ENCODE measurements at places on chromosomes 3 and 15.

DNA sequence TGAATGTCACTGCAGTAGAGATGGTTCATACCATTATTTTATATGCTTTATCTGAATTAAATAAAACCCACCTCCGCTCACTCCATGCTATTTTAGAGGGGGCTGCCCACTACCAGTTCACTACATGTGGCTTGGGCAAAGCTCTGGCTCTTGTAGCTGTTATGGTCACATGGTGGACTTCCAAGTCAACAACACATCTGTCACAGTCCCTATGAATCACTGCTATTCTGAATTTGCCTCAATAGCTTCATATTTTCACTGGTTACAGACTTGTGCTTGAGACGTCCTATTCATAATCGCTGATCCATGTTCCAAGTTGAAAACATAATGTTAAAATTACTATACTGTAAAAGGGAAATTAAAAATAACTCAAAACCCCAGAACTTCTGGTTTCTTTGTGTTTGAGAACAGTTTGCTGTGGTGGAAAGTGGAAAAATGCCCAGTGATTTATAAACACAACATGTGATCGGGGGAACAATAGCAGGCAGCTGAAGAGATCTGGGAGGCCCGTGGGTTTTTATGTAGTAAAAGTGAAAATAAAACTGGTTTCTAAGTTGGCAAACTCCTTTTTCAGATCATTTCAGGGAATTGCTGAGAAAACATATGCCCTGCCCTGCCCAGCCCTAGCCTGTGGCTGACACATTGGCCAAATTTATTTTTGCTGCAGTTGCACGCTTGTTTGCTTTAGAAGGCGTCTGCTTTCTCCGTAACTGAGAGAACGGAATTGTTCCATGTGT is 128.8 kb upstream of the PRR23C start:
- DNase-seq = peak; percentile 83

- no peak for DNase-seq
These were observed 147.0 kb upstream of the LRRFIP2 start for GRCh38 chr3:37321377-37321781.

GRCh38 chr3:16484216-16484615 is 29.3 kb downstream of the RFTN1 start:
- DNase-seq = no peak

DNA sequence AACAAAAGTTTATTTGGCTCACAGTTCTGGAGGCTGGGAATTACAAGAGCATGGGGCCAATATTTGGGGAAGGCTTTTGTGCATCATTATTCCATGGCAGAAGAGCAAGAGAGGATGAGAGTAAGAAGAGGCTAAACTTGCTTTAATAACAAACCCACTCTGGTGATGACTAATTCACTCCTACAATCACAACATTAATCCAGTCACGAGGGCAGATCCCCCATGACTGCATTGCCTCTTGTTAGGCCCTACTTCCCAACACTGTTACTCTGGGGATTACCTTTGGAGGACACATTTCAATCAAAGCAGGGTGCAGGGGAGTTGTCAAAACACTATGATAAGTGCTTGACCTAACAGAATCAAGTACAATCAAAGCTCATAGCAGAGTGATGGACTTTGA is 181.7 kb downstream of the BBX start:
- no peak for DNase-seq

DNA sequence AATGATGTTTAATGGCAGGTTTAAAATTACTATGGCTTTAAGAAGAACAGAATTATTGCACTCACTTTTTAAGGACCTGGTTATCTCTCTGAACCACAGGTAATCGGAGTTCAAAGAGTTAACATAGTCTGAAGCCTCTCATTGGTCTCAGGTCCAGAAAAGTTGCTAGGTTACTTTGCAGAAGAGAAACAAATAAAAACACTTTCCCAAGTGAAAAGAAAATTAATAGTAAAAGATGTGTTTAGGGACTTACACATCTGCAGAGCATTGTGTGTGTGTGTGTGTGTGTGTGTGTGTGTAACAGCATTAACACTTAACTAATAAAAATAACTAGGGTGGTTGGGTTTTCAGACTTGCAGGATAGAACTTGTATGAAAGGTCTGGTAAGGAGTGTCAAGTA is 1.0 kb downstream of the MASP1 start:
- DNase-seq = no peak

- DNase-seq = no peak
These were observed 8.2 kb downstream of the SLC6A6 start for GRCh38 chr3:14410503-14411165.

DNA sequence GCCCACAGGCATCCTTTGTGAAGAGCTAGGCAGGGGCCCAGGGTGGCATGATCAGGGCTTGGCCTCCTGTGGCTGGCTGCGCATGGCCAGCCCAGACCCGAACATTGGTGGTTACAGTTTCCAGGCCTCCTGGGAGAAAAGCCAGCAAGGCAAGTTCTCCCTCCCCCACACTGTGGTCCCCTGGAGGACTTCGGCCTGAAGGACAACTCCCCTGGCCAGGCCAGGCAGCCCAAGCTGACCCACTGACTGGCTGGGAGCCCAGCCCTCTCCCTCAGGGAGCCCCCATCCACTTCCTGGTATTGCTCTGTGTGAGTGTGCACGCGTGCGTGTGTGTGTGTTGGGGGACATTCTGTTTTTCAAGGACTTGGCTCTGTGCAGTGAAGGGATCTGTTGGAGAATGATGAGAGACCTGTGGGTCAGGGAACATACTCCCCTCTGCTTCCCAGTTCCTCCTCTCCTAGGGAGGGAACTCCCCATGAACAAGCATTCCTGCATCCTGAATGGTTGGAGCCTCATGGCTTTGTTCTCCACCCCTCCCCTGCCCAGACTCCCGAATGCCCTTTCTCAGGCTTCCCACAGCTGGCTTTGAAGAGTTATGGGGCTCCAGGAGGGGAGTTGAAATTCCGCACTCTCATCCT is 29.5 kb downstream of the CORO2B start:
- peak; percentile 67 for DNase-seq

DNA sequence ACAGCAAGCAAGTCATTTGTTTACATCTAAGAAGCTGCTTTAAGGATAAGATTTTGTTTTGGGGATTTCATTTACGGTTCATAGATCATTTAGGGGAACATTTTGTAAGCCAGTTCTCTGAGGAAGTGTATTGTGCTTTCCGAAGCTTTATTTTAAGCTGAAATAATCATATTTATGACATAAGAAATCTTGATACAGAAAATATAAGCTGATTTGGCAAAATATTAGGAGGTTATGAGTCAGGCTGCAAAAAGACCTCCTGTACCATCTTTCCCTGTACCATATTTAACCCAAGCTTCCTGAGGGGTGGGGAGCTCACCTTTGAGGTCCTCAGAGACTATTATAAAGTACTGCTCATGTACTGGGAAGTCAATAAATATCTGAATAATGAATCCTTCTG is 8.1 kb upstream of the EIF4E3 start:
- DNase-seq = no peak

GRCh38 chr15:33539825-33540573 is 229.2 kb downstream of the RYR3 start:
- DNase-seq = peak; percentile 67

- no peak for DNase-seq
These were observed 15.6 kb downstream of the HERC1 start for GRCh38 chr15:63818191-63818590.

GRCh38 chr15:87626860-87627259 is 629.7 kb downstream of the NTRK3 start:
- DNase-seq = no peak

Measured in putamen (tissue), 1 donor.